ENCODE measurements at places on chromosomes 11 and 22.

DNA sequence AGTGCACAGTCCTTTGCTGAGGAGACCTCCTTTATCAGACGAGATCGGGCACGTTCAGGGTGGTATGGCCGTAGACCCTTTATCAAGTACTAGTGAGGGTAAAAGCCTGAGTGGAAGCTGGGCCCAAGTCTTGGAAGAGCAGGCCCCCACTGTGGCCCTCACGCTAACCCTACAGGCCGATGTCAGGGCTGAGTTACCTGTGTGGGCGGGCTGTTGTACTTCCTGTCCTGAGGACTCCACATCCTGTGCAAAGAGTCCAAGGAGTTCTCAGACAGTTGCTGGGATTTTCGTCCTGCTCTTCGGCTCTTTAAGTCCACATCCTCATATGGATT, 34.9 kb downstream of the RPL27A start:
- DNase-seq: no peak

DNA sequence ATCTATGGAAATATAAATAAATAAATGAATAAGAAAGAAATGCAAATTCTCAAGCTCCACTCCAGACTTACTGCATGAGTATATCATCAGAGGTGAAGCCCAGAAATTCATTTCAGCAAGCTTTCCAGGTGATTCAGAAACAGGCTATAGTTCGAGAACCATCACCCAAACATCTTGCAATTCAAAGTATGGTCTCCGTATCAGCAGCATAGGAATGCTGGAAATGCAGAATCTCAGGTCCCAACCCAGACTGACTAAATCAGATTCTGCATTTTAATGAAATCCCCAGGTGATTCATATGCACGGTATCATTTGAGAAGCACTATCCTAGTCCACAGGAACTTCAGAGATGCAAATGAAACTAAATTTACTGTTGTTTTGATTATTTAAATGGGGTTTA, 95.3 kb downstream of the SERGEF start:
- no peak for DNase-seq

- DNase-seq: no peak
Measured at GRCh38 chr11:29268733-29269132, 748.1 kb downstream of the KCNA4 start.

GRCh38 chr11:123325533-123325932, 104.5 kb upstream of the GRAMD1B start:
- DNase-seq: no peak

- DNase-seq: no peak
Measured at GRCh38 chr11:101030692-101031091, 98.9 kb downstream of the PGR start.

- no peak for DNase-seq
Measured at GRCh38 chr11:2772544-2773031, 72.8 kb upstream of the KCNQ1OT1 start.

- DNase-seq: no peak
Measured at GRCh38 chr11:593347-593746, 17.1 kb downstream of the PHRF1 start.

- DNase-seq: no peak
Measured at GRCh38 chr11:88972210-88972609, 93.6 kb downstream of the GRM5 start.

DNA sequence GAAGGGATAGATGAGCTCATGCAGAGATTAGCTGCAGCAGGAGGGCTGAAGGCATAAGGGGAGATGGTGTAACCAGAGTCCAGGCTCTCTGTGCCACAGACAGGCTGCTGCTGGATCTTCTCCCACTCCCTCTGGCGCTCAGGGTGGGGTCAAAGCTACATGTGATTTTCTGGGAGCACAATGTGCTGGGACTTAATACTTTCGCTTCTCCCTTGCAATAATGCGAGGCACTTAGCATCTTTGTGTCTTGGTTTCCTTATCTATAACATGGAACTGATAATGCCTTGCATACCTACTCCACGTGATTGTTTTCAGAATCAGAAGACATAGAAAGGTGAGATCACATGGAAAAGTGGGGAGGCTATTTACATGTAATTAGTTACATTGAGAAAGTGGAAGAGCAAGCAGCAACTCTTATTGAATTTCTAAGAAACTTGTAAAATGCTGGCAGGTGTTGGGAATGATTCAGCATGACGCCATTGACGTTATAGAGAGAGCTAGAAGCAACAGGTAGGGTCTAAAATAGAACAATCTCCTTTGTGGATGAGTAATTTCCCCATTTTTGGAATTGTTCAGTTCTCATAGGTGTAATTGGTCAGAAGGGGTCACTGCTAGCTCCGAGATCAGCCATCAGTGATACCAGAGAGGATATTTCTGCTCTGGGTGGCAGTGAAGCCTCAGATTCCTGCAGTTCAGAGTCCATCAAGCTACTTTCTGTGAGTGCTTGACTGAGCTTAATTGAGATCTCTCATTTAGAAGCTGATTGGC, 8.2 kb upstream of the OR9I1 start:
- DNase-seq: no peak

GRCh38 chr22:29090039-29090438, 17.2 kb downstream of the KREMEN1 start:
- DNase-seq: no peak

GRCh38 chr11:134062265-134063123, 6.4 kb upstream of the JAM3 start:
- no peak for DNase-seq

GRCh38 chr11:34223021-34223813, 117.8 kb downstream of the NAT10 start:
- DNase-seq: no peak

- DNase-seq: peak; percentile 55
Measured at GRCh38 chr22:22168190-22168940, 76.2 kb upstream of the VPREB1 start.

DNA sequence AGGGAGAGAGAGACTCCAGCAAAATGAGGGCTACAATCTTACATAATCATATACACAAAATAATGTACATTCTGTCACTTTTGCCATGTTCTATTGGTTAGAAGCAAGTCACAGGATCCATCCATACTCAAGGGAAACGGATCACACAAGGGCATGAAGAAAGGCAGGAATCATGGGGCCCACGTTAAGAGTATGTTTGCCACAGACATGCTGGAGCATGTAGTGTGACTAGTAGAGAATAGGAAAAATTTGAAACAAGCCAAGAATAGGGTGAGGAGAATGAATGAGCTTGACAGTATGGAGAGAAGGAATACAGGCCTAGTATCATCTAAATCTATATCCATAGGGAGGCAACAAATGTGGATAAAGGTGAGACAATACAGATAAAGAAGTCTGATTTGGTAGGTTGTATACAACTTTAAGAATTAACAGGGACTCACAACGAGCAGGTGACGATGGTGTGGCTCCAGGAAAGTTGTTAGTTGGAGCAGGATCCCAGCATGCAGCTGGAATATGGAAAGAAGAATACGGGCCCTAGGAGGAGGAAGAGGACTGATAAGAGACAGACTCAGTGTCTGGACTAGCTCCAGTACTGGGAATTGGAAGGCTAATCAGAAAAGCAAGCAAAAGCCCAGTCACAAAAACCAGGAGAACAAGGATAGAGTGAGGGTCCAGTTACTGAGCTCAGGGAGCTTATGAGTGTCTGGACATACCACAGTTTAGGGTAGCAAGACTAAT, 301.7 kb upstream of the PITPNB start:
- DNase-seq: no peak

GRCh38 chr22:43483669-43484068, 71.9 kb downstream of the MPPED1 start:
- DNase-seq: no peak

- no peak for DNase-seq
Measured at GRCh38 chr11:62122076-62122475, 1.7 kb upstream of the INCENP start.

GRCh38 chr11:24708616-24709015, 211.8 kb downstream of the LUZP2 start:
- DNase-seq: no peak

DNA sequence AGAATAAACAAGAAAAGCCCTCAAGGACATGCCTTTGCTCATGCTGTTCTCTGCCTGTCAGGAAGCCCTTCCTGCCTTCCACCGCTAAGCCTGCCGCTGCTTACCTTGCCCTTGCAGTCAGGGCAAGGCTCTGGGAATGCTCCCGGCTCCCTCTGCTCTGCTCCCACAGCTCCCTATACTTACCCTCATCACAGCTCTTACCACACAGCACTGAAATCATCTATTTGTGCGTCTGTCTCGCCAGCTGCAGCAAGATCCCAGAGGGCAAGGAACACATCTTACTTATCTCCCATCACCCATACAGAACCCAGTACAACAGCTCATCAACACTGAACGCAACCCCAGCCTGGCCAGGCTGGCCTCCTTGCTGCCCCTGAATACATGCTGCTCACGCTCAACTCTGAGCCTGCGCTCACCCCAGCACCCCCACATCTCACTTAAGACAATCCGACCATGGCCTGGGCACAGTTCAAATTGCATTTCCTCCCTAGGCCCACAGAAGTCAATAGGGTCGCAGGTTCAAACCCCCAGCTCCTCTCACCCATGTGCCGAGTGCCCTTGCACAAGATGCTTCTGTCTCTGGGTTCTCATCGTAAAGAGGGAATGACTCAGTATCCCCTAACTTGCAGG, 161.8 kb downstream of the IGLL1 start:
- DNase-seq: no peak

GRCh38 chr11:98736833-98737232, 283.9 kb upstream of the CNTN5 start:
- no peak for DNase-seq

GRCh38 chr11:110086892-110087309, 6.3 kb upstream of the ZC3H12C start:
- DNase-seq: no peak

DNA sequence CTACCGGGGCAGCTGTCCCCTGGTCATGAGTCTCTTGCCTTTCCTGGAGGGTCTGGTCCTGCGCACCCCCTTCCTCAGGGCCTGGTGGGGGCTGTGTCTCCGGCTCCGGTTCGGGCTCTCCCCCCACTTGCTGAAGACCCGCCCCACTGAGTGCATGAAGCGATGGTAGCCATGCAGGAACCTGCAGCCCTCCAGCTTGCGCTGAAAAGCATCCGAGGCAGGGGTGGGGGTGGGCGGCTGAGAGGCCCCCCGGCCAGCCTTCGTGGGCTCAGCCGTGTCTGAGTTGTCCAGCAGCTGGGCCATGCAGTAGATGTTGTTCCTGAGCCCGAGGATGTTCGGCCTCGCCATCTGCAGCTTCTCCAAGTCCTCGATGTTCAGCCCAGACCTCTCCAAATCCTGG, 2.8 kb downstream of the OSM start:
- DNase-seq: no peak

DNA sequence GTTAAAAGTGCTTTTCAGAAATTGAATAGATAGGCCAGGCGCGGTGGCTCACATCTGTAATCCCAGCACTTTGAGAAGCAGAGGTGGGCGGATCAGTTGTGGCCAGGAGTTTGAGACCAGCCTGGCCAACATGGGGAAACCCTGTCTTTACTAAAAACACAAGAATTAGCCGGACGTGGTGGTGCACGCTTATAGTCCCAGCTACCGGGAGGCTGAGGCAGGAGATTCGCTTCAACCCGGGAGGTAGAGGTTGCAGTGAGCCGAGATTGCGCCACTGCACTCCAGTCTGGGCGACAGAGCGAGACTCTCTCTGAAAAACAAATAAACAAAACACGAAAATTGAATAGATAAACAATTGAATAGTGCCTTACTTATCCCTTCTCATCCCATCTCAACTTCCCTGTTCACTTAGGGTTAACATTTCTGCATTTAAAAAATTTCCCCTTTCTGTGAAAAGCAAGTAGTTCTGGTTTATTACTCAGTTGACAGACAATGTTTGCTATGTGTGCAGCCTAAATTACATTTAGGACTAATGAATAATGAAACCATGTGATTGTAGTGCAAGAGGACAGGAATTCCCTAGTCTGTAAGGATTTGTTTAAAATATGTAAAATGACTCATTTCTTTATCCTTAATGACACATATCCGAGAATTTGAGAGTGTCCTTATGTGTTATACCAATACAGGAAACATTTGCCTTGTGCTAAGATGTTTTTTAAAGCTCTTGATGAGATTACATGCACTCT, 6.0 kb downstream of the RNF169 start:
- DNase-seq: no peak

DNA sequence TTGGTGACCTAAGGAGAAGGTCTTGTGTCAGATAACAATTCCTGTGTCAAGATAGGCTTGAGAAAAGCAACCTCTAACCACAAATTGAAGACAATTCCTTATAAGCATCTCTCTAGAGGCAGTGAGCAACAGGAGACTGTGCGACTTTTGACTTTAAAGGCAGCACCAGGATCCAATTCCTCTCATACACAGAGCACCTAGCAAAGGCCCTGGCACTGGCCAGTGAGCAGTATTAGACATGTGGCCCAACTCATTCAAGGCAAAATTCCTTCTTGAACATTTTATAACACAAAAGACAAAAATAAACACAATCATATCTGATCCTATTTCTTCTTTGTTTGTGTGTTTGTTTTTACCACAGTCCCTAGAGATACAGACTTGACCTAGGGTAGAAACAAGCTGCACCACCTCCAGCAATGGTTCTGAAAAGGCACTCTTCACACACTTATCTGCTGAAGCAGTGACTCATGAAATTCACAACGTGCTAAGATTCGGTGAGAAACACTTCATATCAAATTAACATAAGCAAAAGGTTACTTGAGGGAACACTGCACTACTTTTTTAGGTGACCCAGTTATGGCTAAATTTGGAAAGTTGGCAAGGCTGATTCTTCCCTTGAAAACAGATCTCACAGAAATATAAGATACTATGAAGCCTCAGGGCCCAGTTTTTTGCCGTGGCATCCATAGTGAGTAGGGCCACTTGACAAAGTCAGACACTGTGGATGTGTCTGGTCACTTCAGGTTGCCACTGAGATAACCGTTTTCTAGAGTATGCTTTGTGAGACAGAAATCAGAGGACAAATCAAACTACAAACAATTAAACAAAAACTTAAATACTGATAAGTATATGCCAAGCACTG, 1018.9 kb downstream of the DLG2 start:
- no peak for DNase-seq

DNA sequence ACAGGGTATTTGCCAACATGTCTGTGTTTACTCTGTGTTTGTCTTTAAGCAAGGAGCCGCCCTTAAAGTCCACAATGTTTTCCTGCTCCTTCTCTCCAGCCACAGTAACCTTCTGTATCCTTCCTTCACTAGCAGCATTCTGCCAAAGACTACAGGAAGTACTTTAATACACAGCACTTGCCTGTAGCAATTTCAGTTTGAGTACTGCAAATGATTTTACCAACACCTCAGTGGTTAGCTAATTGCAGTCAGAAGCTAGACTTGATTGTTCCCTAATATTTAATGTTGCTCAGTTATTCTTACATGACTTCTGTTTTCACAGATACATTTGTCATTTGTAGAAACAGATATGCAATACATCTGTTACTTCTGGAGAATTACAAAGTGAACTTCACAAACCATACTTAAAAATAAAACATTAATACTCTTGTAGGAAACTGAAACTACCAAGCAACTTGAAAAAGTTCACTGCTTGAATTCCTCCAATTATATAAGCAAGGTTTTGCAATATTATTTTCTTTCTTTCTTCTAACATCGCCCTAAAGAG, 69.1 kb downstream of the FCHSD2 start:
- DNase-seq: no peak

GRCh38 chr11:128394431-128395089, 192.8 kb downstream of the ETS1 start:
- no peak for DNase-seq

- no peak for DNase-seq
Measured at GRCh38 chr22:37741312-37741795, 44.5 kb downstream of the TRIOBP start.

GRCh38 chr11:14137284-14137683, 174.8 kb downstream of the SPON1 start:
- no peak for DNase-seq

GRCh38 chr11:64299847-64300648, at the start of gene CATSPERZ:
Gene CATSPERZ (plus strand): TSS chr11:64300358. CDS start chr11:64300411, 53 bp downstream.
- DNase-seq: peak; percentile 62
